ENCODE measurements at places on chromosomes 1 and 21.
A peak's percentile ranks its signal among the peaks of the same experiment; 100 is the strongest.

DNA sequence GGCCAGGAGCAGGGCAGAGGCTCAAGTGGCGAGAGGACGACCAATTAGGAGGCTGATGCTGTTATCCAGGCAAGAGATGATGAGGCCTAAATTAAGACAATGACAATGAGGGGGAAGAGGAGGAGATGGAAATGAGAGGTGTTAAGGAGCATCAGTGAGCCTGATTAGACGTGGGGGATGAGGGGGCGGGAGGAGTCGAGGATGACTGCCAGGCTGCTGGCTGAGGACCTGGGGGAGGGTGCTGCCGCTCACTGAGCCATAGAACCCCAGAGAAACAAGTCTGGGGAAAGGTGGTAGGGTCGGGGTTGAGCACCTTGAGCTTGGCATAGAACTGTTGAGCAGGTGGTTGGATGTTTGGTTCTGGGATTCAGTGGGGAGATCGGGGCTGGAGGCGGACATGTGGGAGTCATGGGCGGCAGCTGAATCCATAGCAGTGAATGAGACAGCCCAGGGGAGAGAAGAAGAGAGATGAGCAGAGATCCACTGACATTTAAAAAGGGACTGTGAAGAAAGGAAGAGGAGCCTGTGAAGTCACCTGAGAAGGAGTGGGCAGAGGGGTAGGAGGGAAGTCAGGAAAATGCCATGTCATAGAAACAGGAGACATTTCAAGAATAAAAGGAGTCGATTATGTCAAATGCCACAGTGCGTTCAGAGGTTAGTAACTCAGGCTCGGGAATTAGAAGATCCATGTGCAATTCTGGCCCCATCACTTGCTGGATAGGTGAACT is 28.5 kb downstream of the DLGAP3 start:
- DNase-seq = no peak

DNA sequence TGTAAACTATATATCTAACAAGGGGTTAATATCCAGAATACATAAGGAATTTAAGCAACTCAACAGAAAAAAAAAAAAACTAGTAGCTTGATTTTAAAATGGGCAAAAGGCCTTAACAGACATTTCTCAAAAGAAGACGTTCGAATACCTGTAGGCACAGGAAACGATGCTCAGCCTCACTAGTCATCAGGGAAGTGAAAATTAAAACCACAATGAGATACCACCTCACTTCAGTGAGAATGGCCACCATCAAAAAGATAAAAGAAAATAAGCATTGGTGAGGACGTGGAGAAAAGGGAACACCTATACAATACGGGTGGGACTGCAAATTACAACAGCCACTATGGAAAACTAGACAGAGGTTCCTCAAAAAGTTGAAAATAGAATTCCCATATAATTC is 37.3 kb downstream of the NPHP4 start:
- no peak for DNase-seq

GRCh38 chr1:234583755-234584419 is 26.1 kb downstream of the IRF2BP2 start:
- DNase-seq = no peak

DNA sequence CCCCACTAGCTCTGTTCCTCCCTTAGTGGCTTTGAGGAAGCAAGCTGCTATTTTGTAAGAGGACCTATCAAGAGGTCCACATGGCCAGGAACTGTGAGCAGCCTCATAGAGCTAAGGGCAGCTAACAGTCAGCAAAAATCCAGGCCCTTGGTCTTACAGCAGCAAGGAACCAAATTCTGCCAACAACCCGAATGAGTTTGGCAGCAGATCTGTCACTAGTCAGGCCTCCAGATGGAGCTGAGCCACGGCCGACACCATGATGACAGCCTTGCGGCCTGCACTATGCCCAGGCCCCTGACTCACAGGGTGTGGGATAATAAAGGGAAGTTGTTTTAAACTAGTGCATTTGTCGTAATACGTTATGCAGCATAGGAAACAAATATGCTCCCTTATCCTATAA is 28.0 kb upstream of the H3-3A start:
- peak; percentile 92 for DNase-seq

DNA sequence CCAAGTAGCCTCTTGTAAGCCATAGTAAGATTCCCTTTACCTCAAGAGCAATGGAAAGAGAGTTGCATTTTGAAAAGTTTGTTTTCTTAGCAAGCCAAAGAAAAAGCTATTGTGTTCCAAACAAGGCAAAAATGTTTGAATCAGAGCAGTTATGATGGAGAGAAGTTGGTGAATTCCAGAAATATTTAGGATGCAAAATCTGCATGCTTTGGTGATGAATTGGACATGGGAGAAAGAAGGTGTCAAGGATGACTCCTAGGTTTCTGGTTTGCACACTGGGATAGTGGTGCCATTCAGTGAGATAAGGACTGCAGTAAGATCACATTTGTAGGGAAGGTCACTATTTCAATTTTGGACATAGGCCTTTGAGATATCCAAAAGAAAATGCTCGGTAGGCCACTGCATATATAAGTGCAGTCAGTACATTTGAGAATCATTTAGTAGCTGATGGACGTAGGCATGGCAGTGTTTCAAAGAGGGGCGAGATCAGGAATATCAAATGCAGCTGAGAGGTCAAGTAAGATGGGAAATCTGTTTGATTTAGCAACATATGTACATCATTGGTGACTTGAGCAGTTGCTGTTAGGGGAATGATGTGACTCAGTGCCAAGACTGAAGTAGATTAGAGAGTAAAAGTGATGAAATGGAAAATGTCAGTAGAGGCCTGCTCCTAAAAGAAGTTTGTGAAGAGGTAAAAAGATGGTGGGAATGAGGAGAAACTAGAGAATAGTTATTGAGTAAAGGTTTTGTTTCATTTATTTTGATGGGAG is 33.9 kb upstream of the GPR25 start:
- no peak for DNase-seq

DNA sequence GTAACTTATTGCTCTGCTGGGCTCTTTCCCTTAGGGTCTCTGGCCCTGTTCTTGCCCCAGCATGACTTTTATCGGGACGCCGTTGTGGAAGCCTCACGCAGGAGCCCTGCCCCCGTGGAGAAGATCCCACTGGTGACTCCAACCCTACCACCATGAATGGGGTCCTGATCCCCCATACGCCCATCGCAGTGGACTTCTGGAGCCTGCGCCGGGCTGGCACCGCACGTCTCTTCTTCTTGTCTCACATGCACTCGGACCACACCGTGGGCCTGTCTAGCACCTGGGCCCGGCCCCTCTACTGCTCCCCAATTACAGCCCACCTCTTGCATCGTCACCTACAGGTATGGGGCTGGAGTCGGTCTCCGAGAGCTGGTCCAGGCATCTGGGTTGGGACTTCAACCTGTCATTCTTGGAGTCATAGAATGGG is 322 bp downstream of the DCLRE1B start:
- no peak for DNase-seq

DNA sequence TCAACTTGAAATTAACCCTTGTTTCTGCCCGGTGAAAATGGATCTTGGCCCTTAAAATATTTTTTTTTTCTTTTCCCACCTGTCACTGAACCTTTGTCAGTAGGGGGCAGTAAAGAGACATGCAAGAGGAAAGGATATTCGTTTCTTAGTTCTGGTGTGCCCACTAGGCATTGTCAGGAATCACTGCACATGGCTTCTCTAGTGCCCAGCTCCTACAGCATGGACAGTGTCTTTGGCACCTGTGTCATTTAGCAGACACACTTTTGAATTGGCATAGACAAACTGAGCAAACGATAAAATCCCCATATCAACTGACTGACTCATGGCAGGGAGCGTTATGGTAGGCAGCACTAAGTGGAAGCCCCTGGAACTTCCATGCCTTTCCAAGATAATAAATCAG is 1048.1 kb downstream of the BRINP3 start:
- peak; percentile 3 for DNase-seq

Measured in lung microvascular endothelial cell (primary cell).